ENCODE measurements at places on chromosomes 6 and 20.

DNA sequence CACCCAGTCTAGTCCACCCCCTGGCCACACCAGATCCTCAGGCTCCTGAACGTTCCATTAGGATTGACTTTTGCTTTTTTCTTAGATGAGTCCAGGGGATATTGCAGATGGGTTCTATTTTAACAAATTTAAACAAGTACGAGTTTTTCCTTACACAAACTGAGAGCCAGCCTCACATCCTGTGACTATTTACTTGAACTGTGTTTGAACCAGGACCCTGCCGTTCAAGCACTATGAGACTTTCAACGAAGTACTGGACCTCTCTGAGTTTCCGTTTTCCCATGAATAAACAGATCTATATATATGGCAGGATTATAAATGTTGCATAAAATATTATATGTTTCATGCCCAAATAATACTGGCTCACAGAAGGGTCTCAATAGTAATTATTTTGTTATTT lies 1.4 kb upstream of the METTL24 start:
- DNase-seq = no peak

DNA sequence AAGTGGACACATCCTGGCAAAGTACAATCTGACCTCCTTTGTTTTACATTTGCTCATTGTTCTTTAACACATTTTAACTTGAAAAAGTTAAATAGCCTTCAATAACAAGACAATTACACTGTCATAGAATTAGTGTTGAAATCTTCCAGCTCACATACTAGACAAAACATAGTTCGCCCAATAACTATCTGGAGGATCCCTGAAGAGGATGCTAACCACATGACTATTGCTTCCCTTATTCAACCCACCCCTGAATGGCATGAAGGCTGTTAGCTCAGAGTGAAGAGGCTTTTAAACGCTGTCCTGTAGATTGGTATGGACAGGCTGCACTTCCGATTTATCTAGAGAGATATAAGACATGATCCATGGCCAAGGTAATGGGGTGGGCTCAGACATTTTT lies 15.0 kb upstream of the DSE start:
- DNase-seq = no peak

DNA sequence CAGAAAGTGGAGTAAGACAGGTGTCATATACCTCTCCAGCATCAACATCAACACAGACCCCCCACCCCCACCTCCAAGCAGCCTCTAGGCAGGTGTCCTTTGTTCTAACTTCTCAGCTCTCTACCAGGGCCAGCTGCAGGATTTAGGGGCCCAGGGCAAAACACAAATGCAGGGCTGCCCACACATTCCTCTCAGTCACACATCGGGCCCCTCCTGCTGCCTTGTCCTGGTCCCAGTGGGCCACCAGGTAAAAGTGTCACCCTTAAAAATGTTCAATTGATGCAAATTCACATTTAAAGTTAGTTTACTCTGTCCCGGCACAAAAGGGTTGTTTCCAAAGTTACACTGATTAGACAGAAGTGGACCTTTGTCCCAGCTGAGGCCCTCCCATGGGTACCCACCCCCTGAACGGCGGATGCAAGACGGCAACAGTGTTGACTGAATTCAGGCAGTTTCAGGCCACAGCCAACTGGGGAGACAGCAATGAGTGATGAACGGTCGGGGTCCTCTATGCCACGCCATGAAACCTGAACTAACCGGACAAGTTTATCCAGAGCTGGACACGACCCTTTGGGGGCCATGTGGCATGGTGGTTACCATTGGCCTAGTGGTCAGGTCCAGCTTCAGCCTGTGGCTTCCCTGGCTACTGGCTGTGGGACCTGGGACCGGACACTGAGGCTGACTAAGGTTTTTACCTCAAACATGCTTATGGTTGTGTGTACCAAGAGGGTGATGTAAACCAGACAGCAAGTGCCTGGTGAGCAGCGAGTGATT lies 52.2 kb upstream of the UNC93A start:
- no peak for DNase-seq

GRCh38 chr6:158972241-158973233 lies 27.5 kb downstream of the RSPH3 start:
- peak; percentile 58 for DNase-seq

DNA sequence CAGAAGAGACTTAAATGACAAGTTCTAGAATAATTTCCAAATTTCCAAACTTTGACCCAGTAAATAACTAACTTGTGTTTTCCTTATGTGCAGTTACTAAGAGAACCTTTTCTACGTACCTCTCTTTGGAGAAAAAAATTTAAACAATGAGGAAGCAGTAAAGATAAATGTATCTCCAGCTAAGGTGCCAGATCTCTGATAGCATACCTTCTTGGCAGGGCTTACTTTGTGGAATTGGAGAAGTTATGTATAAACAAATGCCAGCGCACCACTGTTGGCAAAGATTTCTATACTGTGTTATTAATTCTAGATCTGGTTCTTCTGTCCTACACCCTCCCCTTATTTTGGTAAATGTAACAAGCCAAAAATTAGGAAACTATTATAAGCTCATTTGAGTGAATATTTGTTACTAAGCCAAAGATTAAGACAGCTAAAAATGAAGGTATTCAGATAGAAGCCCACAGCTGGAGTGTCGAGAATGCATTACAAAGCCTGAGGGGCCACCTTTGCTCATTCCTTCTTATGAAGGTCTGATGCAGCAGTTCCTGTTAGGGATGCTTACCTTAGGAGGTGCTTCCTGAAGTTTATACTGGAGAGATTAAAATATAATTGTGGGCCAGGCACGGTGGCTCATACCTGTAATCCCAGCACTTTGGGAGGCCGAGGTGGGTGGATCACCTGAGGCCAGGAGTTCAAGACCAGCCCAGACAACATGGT lies 373.1 kb upstream of the SOX4 start:
- DNase-seq = no peak

- no peak for DNase-seq
Observed at GRCh38 chr20:37256286-37256685, 5.3 kb downstream of the GHRH start.

DNA sequence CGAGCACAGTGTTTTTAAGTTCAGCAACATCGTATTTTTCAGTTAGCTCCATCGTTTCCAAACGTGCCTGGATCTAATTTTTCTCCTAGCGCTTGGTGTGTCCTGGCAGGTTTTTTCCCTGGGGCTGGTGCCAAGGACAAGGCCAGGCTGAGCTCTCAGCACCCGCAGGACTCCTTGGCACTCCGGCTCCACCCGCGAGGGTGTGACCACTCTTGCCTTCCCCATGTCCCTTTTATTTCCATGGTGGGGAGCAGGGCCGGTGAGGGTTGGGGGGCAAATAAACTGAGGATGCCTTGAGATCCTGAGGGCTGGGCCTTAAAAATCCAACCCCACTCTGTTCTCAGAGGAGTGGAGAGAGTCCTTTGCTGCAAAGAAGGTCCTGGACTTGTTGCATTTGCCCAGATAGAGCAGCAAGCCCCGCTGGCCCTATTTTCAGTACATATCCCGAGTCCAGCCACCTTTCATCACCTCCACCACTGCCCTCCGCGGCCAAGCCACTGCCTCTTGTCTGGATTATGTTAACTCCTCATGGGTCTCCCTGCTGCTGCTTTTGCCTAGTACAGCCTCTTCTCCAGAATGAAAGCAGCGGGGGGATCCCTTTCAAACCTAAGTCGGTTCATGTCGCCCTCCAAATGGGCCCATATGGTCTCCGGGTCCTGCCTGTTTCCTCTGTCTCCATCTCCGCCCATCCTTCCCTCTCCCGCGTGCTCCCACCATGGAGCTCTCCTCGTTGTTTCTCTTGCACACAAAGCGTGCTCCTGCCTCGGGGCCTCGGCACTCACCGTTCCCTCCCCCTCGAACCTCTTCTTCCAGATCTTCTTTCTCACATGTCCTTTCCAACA lies 4.5 kb upstream of the RAB44 start:
- DNase-seq = no peak

GRCh38 chr6:28683945-28684538 lies 158.4 kb downstream of the GPX5 start:
- DNase-seq = peak; percentile 59

GRCh38 chr6:170135821-170136471 lies 154.9 kb downstream of the DLL1 start:
- DNase-seq = no peak

DNA sequence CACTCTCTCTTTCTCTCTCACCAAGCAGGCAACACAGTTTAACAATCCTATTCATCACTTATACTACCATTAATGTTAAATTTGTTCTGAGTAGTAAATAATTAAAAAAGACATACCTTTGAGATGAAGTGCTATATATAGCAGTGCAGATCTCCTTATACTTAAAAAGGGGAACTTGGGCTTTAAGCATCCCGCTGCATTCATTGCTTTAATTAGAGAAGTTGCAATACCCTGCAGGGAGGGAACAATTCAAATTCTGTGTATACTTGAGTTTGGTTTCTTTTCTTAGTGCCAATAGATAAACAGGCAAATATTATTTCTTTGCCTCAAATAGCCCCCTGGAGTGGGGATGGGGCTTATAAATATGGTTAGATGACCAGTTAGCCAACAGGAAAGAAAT lies 10.8 kb upstream of the ZBTB24 start:
- no peak for DNase-seq

- DNase-seq = no peak
Observed at GRCh38 chr20:15584507-15584906, 988.7 kb downstream of the KIF16B start.

DNA sequence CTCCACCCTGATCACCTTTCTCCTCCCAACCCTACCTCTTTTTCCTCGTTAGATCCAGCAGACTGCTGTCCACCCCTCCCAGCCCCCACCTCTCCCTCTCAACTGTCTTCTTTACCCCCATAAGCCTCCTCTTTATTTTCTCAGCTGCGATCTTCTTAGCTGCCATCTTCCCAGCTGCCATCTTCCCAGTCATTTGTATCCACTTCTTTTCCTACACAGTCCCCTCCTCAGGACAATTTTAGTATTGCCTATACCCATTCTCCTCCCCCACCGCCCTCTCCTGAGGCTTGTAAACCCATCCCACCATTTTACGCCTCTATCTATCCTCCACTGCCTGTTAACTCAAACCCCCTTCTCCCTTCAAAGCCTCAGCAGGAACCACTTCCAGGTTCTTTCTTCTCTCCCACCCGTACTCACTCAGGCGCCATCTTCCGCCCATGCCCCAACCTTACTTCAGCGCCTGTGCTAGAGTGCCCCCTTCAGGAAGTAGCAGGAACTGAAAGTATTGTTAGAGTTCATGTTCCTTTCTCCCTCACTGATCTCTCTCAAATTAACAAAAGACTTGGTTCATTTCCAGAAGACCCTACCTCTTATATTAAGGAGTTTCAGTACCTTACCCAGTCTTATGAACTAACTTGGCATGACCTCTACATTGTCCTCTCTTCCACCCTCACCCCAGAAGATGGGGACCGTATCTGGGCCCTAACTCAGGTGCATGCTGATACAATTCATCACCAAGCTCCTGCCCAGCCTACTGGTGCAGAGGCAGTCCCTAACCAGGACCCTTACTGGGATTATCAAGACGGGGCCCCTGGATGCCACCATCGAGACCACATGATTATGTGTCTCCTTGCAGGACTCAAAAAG lies 236.0 kb downstream of the ADGRG6 start:
- peak; percentile 48 for DNase-seq

- DNase-seq = no peak
Observed at GRCh38 chr6:79818471-79818870, 128.9 kb downstream of the ELOVL4 start.
